CD8-positive, alpha-beta memory T cell (primary cell): ENCODE measurements at places on chromosomes 1 and 21.

DNA sequence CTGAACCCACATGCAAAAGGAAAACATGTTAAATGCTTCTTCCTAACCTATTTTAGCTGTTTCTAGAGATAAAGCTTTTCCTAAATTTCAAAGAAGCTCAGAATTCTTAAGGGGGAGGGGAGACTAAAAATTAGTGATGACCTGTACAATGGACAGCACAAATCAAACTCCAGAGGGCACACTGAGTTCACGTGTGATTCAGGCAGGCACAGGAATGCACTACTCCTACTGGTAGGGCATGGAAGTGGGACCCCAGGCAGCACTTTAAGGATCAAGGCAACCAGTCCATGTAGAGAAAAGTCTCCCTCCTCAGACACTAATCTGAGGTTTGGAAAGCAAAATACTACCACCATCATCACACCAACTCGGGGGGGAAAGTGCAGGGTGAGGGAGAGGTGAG, 31.3 kb upstream of the CLCA4 start:
- no peaks in the 10 kb centered on the region for H3K4me1 ChIP-seq
- no peaks in the 10 kb centered on the region for H3K36me3 ChIP-seq
- no peak overlapping the region for H3K27ac ChIP-seq
- H3K4me3 ChIP-seq: no peak overlapping the region
- no peak for DNase-seq

DNA sequence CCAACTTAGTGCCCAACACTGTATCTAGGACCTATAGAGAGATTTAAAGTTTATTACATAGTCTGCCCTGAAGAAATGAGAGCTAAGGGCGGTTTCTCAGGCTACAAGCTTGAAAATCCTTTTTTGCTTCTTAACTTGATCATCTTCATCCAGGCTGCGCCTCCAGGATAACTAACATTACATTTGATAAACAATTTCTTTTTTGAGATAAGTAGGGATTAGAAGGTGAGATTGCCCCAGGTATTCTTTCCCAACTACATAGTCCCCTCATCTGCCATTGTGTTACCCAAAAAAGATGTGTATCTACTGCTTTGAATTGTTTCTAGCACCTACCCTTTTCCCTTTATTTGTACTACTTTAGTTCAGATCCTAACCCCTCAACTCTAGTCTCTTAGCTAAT, 25.4 kb downstream of the NUF2 start:
- H3K36me3 ChIP-seq: no peaks in the 10 kb centered on the region
- no peaks in the 10 kb centered on the region for H3K27me3 ChIP-seq
- H3K4me1 ChIP-seq: no peaks in the 10 kb centered on the region
- no peak overlapping the region for H3K27ac ChIP-seq
- DNase-seq: no peak

DNA sequence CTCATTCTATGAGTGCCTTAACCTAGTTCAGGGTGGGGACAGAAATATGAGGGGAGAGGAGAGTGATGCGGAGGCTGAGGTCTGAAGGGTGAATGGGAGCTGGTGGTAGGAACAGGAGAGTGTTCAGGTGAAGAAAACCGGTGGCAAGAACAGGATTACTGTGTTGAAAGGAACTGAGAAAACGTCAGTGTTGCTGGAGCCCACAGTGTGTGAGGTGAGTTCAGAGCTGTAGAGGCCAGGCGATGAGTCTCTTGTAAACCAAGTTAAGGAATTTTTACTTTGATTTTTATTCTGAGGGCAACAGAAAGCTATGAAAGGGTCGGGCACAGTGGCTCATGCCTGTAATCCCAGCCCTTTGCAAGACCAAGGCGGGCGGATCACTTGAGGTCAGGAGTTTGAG, 45.3 kb upstream of the PUM1 start:
- no peaks in the 10 kb centered on the region for H3K4me1 ChIP-seq
- H3K27ac ChIP-seq: no peak overlapping the region
- no peaks in the 10 kb centered on the region for H3K27me3 ChIP-seq

GRCh38 chr1:181013144-181013543, 9.5 kb downstream of the STX6 start:
- H3K27me3 ChIP-seq: no peaks in the 10 kb centered on the region

GRCh38 chr21:33643658-33644311, 1.5 kb downstream of the ITSN1 start:
- no peaks in the 10 kb centered on the region for H3K27me3 ChIP-seq
- no peak overlapping the region for H3K27ac ChIP-seq
- H3K36me3 ChIP-seq: no peaks in the 10 kb centered on the region
- H3K4me3 ChIP-seq: no peak overlapping the region
- peaks cover 13% of the 10 kb centered on the region for H3K4me1 ChIP-seq

- H3K27ac ChIP-seq: no peak overlapping the region
- H3K4me1 ChIP-seq: no peaks in the 10 kb centered on the region
- H3K27me3 ChIP-seq: no peaks in the 10 kb centered on the region
- H3K4me3 ChIP-seq: no peak overlapping the region
- no peak for DNase-seq
Observed at GRCh38 chr1:90443354-90443753, 273.7 kb downstream of the BARHL2 start.

GRCh38 chr1:21594935-21595897, 73.9 kb downstream of the RAP1GAP start:
- H3K36me3 ChIP-seq: no peaks in the 10 kb centered on the region
- no peak overlapping the region for H3K4me3 ChIP-seq
- H3K4me1 ChIP-seq: no peaks in the 10 kb centered on the region
- DNase-seq: no peak

DNA sequence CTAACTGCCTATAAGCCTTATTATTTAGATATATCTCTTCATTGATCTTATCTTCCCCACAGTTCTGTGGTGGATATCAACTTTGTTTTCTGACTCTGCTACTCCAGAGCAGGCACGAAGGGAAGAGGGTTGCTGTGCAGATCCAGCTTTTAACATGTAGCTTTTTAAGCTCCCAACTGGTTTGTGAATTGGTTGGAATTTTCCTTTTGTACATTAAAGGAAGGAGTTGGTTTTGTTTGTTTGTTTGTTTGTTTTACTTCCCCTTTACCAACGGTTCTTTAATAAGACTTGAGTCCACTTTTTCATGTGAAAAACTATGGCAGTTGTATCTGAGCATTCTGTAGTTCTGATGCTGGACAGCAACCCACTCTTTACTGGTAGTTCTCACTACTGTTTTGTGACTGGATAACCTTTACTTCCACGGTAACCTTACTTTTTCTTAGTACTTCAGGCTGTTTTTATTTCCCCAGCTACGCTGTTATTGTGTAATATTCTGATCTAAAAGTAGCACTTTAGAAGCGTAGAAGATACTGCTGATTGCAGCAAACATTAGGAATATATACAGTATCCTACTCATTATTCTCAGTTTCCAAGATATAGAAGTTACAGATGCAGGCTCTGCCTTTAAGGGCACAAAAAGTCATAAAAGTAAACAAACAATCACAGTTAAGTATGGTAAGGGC, 1.6 kb downstream of the GNPAT start:
- DNase-seq: no peak
- H3K27me3 ChIP-seq: no peaks in the 10 kb centered on the region
- peaks cover 42% of the 10 kb centered on the region for H3K4me1 ChIP-seq
- no peak overlapping the region for H3K27ac ChIP-seq

GRCh38 chr1:121443001-121443540, 258.3 kb downstream of the SRGAP2C start:
- no peaks in the 10 kb centered on the region for H3K27me3 ChIP-seq
- no peak for DNase-seq
- H3K4me3 ChIP-seq: no peak overlapping the region
- no peak overlapping the region for H3K27ac ChIP-seq

- H3K36me3 ChIP-seq: no peaks in the 10 kb centered on the region
- no peaks in the 10 kb centered on the region for H3K27me3 ChIP-seq
- H3K27ac ChIP-seq: no peak overlapping the region
- no peak for DNase-seq
- H3K4me3 ChIP-seq: no peak overlapping the region
Observed at GRCh38 chr1:92619466-92620189, 132.9 kb upstream of the GFI1 start.

GRCh38 chr1:66335859-66336640, 197.9 kb upstream of the SGIP1 start:
- no peaks in the 10 kb centered on the region for H3K27me3 ChIP-seq
- peak overlapping the region; percentile 75 for H3K4me3 ChIP-seq
- no peaks in the 10 kb centered on the region for H3K36me3 ChIP-seq
- peak; percentile 88 for DNase-seq
- peak overlapping the region; percentile 87 for H3K27ac ChIP-seq

DNA sequence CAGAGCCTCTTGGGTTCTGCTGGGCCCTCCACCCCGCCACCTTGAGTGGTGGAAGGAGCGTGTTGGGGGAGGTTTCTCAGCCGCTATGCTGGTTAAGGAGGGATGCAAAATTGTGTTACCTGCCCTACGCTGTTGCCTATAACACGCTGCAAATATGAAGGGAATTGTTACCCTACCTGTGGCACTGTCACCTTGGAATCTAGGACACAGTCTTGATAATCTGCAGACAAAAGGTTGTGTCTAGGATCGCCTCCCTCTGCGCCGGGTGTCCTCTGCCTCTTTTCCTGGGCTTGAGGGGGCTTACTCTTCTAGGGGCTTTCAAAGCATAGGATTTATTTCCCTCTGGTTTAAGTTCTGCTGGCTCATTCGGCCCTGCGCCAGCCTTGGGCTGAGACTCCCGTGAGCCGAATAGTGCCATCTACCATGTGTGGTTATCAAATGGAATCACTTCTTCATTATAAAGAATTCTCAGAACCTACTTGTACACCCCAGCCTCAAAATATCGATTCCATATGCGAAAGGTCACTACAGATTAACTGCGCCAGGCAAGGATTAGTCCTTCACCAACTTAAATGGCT, 697 bp downstream of the SLC22A15 start:
- H3K4me3 ChIP-seq: no peak overlapping the region
- no peaks in the 10 kb centered on the region for H3K36me3 ChIP-seq
- peaks cover 4% of the 10 kb centered on the region for H3K4me1 ChIP-seq
- H3K27ac ChIP-seq: no peak overlapping the region
- no peak for DNase-seq

DNA sequence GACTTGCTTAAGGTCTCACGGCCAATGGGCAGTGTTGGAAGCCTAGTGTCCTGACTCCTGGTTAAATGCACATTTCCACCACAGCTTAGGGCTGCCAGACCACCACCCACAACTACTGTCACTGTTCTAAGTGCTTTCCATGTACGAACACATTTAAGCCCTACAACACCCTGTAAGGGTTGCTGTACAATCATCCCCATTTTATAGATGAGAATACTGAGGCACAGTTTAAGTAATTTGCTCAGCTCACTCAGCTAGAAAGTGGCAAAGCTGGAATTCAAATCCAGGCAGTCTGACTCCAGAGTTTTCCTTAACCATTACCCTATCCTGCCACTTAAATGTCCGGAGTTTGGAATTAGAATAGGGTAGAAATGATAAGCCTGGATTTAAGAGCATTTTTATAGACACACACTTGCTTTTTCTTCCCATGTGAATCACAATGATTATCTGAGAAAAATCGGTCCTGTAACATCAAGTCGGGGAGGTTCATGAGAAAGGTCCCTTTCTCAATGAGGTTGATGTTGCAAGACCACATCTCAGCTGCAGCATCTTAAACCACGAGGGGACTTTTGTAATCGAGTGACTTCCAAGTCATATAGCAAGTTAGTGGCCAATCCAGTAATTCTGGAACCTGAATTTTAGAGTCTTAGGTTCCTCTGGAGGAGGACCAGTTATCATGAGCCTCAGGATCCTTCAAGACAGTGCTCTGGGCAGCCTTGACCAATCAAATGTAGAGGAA, 8.6 kb downstream of the E2F2 start:
- peaks cover 36% of the 10 kb centered on the region for H3K4me1 ChIP-seq
- no peak overlapping the region for H3K4me3 ChIP-seq
- no peak for DNase-seq
- no peak overlapping the region for H3K27ac ChIP-seq
- no peaks in the 10 kb centered on the region for H3K36me3 ChIP-seq
